Adrenal gland (tissue), 19 donors: ENCODE measurements at places on chromosomes 16 and 17. TPM values are rescaled to one million over a fixed set of nuclear protein-coding genes. Genes with fewer than 3 reads are reported as not detected.
A peak's percentile ranks its signal among the peaks of the same experiment; 100 is the strongest.

DNA sequence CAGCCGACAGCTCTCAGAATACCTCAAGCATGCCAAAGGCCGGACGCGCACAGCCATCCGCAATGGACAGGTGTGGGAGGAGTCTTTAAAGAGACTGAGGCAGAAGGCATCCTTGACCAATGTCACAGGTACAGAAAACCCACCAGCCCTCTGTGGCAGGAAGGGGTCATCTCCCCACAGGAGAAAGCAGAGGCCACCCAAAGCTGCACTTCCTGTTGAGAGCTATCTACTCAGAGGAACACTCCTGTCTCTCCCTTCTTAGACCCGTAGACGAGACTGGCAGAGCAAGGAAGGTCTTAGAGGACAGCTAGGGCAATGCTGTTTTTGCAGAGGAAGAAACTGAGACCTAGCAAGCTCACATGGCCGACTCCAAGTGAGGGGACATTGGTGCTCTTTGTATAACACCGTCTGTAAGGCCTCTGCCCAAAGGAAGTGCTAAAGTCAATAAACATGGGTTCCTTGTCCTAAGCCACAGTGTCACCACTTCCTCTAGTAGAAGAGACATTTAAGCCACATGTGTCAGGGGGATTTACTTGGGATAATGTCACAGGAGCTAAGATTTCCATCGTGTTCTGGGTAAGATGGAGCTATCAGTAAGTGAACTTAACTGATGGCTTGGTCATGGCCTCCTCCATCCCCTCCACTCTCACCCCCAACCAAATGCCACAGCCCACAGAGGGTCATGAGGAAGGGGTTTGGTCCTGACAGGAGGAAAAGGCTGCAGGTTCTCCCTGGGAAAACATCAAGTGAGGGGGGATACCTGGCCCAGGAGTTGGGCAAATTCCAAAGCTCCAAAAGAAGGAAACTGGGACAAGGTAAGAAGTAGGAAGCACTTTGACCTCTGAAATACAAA lies 9.4 kb downstream of the LPO start:
- DNase-seq, result peak; percentile 31
- H3K36me3 ChIP-seq, result no peaks in the 10 kb centered on the region
- peaks cover 5% of the 10 kb centered on the region for H3K4me1 ChIP-seq
- peaks cover 4% of the 10 kb centered on the region for H3K27me3 ChIP-seq

CEP295NL gene
- total RNA-seq, result 0.18 TPM

- no peak for DNase-seq
- H3K4me1 ChIP-seq, result peaks cover 43% of the 10 kb centered on the region
- H3K27me3 ChIP-seq, result peaks cover 52% of the 10 kb centered on the region
- no peak overlapping the region for H3K4me3 ChIP-seq
Observed at GRCh38 chr17:61400717-61401388, 1.2 kb downstream of the TBX2 start.

GRCh38 chr17:38460082-38460715 lies 31.9 kb downstream of the ARHGAP23 start:
- no peaks in the 10 kb centered on the region for H3K27me3 ChIP-seq
- peaks cover 43% of the 10 kb centered on the region for H3K4me1 ChIP-seq
- DNase-seq, result no peak
- H3K4me3 ChIP-seq, result no peak overlapping the region
- H3K36me3 ChIP-seq, result no peaks in the 10 kb centered on the region

OTOP2 gene
- total RNA-seq, result not detected

CSH2 gene
- total RNA-seq, result not detected

NUPR1 gene
- 221 TPM for total RNA-seq

DNAI2 gene
- not detected for total RNA-seq

GRCh38 chr17:50559674-50560184 lies 786 bp upstream of the CACNA1G start:
- DNase-seq, result peak; percentile 74
- H3K27ac ChIP-seq, result no peak overlapping the region
- H3K27me3 ChIP-seq, result peaks cover 13% of the 10 kb centered on the region
- peaks cover 28% of the 10 kb centered on the region for H3K4me1 ChIP-seq
- no peaks in the 10 kb centered on the region for H3K36me3 ChIP-seq

DNA sequence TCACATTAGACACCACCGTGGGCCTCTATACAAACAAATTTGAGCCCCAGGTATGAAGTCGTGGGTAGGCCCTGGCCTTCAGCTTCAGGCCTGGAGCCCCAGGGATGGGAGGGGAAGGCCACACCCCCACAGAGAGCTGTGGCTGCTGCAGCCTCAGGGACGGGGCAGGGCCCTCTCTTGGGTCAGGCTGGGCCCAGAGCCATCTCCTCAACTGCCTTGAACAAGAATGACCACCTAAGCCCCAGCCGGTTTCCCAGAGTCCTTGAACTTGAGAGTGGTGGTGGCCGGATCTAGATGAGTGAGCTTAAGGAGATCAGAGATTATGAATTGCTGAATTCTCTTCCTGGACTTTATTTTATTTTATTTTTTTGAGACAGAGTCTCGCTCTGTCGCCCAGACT lies 18.6 kb downstream of the SCNN1B start:
- no peaks in the 10 kb centered on the region for H3K36me3 ChIP-seq
- DNase-seq, result no peak
- no peak overlapping the region for H3K27ac ChIP-seq
- H3K27me3 ChIP-seq, result no peaks in the 10 kb centered on the region

SLC13A2 gene
- total RNA-seq, result not detected

DNA sequence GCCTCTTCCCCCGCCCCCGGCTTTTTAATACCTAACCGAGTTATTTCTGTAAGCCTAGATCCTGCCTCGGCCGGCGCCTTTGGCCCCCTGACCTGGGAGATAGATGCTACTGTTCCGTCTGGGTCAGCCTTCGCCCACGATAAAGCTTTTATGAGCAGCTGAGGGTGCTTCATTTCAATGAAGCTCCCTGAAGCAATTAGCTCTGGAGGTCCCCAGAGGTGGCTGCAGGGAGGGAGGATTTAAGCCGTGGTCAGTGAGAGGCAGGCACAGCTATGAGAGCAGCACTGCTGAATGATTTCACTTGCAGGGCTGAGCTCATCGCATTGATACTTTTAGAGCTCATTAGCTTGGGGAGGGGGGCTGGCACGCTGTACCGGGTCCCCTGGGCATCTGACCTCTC lies 89.4 kb downstream of the RPA1 start:
- H3K27ac ChIP-seq, result no peak overlapping the region
- H3K27me3 ChIP-seq, result no peaks in the 10 kb centered on the region
- H3K4me3 ChIP-seq, result no peak overlapping the region
- DNase-seq, result no peak
- H3K36me3 ChIP-seq, result no peaks in the 10 kb centered on the region

- H3K27me3 ChIP-seq, result no peaks in the 10 kb centered on the region
- H3K4me1 ChIP-seq, result peaks cover 35% of the 10 kb centered on the region
- H3K36me3 ChIP-seq, result no peaks in the 10 kb centered on the region
Observed at GRCh38 chr17:76384222-76384986, at the start of gene SPHK1. Gene SPHK1 (plus strand): TSS chr17:76384609. CDS start chr17:76385645, 1,036 bp downstream.

GRCh38 chr17:2157675-2158395 lies 102.9 kb downstream of the HIC1 start:
- H3K27ac ChIP-seq, result peak overlapping the region; percentile 57
- H3K36me3 ChIP-seq, result peaks cover 4% of the 10 kb centered on the region
- no peaks in the 10 kb centered on the region for H3K27me3 ChIP-seq
- no peak overlapping the region for H3K4me3 ChIP-seq

GRCh38 chr17:14886200-14886739 lies 378.9 kb downstream of the PMP22 start:
- no peaks in the 10 kb centered on the region for H3K27me3 ChIP-seq
- no peaks in the 10 kb centered on the region for H3K4me1 ChIP-seq
- no peaks in the 10 kb centered on the region for H3K36me3 ChIP-seq
- no peak for DNase-seq
- H3K27ac ChIP-seq, result no peak overlapping the region

GRCh38 chr16:52773026-52773425 lies 226.1 kb upstream of the TOX3 start:
- H3K36me3 ChIP-seq, result no peaks in the 10 kb centered on the region
- no peak for DNase-seq
- H3K27me3 ChIP-seq, result no peaks in the 10 kb centered on the region
- no peak overlapping the region for H3K4me3 ChIP-seq
- H3K27ac ChIP-seq, result no peak overlapping the region

PTGES3L gene
- total RNA-seq, result not detected

DNA sequence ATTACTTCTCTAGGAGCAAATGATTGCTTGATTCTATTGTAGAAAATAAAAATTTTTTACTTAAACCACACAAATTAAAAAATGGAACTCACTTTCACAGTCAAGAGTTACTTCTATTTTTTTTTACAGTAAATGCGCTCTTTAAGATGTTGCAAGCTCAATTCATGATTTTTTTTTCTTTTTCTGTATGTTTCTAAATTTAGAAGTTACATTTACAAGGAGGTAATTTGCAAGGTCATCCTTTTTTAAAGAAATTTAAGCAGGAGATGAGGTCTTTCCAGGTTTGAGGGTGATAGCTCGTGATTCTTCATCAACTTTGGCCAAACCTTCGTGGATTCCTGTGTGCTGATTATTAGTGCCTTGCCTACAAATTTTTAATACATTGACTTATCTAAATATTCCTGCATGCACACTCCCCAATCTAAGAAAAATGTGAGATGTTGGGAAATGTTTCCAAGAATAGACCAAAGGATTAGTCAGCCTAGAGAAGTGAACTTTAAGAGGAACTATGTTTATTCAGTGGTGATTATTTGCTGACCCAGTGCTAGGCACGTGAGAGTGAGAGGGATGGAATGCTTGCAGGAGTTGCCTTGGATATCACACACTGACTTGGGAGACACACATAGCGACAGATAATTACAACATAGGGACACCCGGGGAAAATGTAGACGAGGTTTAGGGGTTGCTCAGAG lies 429.8 kb downstream of the MAF start:
- no peak overlapping the region for H3K4me3 ChIP-seq
- no peaks in the 10 kb centered on the region for H3K27me3 ChIP-seq
- no peaks in the 10 kb centered on the region for H3K4me1 ChIP-seq

ATP6V0A1 gene
- 77.0 TPM for total RNA-seq

GRCh38 chr17:50564916-50565315 lies 4.4 kb downstream of the CACNA1G start:
- H3K27me3 ChIP-seq, result peaks cover 13% of the 10 kb centered on the region
- H3K4me1 ChIP-seq, result peaks cover 16% of the 10 kb centered on the region
- no peaks in the 10 kb centered on the region for H3K36me3 ChIP-seq
- no peak overlapping the region for H3K4me3 ChIP-seq
- DNase-seq, result no peak

GRCh38 chr17:57085448-57086068 lies 512 bp downstream of the AKAP1 start:
- H3K27ac ChIP-seq, result peak overlapping the region; percentile 46
- H3K36me3 ChIP-seq, result no peaks in the 10 kb centered on the region
- peaks cover 11% of the 10 kb centered on the region for H3K4me1 ChIP-seq

EFCAB5 gene
- total RNA-seq, result not detected

DNA sequence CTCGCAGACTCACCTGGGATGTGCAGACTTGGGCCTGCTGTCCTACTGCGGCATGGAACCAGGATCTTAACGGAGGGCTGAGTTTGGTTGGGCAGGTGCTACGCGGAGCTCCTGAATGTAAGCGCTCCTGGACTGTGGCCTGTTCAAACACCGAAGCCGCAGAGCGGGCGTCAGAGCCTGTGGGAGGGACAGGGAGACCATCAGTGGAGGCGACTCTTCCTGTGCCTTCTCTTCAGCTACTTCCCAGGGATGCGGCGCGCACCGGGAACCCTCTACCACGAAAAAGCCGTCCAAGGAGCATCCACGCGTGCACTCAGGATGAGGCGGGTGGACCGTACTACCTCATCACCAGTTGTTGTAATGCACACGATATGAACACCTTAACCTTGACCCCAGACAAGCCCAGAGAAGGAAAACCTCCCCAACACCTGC lies 2.0 kb downstream of the USP36 start:
- peaks cover 45% of the 10 kb centered on the region for H3K36me3 ChIP-seq
- no peak for DNase-seq
- no peaks in the 10 kb centered on the region for H3K27me3 ChIP-seq
- no peak overlapping the region for H3K27ac ChIP-seq

DNA sequence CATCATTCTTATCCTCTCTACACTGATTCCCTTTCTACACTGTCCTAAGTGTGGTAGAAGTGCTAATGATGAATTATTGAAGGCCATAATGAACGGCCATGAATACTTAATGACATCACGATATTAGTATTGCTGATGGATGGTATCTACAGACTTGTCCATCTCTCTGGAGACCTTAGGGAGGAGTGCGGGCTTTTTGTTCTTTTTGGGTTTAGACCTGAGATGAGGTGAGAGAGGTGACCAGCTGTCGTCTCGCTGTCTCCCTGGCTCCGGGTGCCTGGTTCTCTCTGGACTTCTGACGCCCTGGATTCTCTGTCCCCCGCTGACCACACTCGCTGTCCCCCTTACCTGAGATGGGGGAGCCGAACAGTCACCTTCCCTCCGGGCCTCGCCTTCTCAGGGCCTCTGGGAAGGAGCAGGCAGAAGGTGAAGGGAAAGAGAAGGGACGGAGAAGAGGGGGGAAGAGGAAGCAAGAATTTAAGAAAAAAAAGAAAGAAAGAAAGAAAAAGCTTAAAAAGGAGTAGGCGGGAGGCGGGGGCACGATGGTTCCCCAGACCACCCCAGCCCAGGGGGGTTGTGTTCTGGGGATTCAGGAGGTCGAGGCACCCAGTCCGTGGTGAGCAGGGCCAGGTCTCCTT lies 17.1 kb downstream of the SGCA start:
- H3K27me3 ChIP-seq, result no peaks in the 10 kb centered on the region
- H3K4me1 ChIP-seq, result peaks cover 7% of the 10 kb centered on the region
- no peak overlapping the region for H3K4me3 ChIP-seq
- H3K36me3 ChIP-seq, result no peaks in the 10 kb centered on the region
- no peak for DNase-seq

MMD gene
- total RNA-seq, result 9.3 TPM

- H3K4me3 ChIP-seq, result no peak overlapping the region
- no peak for DNase-seq
- no peaks in the 10 kb centered on the region for H3K4me1 ChIP-seq
- no peak overlapping the region for H3K27ac ChIP-seq
- H3K27me3 ChIP-seq, result no peaks in the 10 kb centered on the region
Observed at GRCh38 chr17:4511199-4511932, 12.7 kb downstream of the SPNS2 start.

DNA sequence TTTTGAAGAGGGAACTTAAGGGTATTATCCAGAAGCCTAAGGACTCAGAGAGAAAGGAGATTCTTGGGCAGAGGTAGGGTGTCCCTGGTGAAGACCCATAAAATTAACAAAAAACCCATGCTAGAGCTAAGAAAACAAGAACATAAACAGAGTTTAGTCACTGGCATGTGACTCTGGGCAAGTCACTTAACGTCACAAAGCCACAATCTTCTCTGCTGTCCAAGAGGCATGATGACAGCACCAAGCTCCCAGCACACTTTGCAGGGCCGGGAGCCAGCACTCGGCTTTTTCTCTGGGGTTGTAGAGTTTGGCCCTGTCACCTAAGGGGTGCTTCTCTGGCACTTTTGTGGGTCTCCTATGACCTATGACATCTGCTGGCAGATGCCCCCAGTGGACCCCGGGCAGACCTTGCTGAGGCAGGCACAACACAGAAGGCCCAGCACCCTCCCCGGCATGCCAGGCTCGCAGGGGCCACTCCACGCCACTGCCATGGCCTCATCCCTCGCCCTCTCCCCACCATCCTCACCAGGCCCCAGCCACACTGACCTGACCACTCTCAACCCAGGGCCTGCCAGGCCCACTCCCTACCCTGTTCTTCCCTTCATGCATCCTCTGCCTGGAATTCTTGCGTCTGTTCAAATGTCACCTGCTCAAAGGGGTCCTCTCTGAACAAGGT lies 69.8 kb downstream of the DYNLRB2 start:
- DNase-seq, result no peak
- no peaks in the 10 kb centered on the region for H3K4me1 ChIP-seq
- H3K27me3 ChIP-seq, result no peaks in the 10 kb centered on the region
- H3K36me3 ChIP-seq, result no peaks in the 10 kb centered on the region

GRCh38 chr16:79327836-79328235 lies 272.7 kb downstream of the MAF start:
- no peaks in the 10 kb centered on the region for H3K4me1 ChIP-seq
- no peak overlapping the region for H3K4me3 ChIP-seq
- H3K27me3 ChIP-seq, result no peaks in the 10 kb centered on the region
- H3K36me3 ChIP-seq, result no peaks in the 10 kb centered on the region
- DNase-seq, result no peak
